ENCODE measurements at places on chromosomes 6 and 20. TPM values are rescaled to one million over a fixed set of nuclear protein-coding genes. Genes with fewer than 3 reads are reported as not detected.

DNA sequence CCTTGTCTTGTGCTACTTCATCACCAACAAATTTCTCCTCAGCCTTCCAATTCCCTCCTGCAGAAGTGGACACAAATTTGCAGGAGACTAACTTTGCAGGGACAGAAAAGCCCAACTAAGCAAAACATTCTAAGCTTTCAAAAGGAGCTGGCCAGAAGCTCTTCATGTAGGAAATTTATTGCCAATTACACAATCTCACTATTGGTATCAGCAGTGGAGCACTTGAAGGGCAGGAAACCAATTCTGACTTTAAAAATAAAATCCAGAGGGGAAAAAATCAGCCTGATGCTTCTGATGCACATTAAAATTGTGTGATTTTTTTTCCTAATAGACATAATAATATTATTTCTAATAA, 193.3 kb downstream of the LY86 start:
- H3K4me3 ChIP-seq: no peak overlapping the region
- peaks cover 4% of the 10 kb centered on the region for H3K27me3 ChIP-seq
- no peak for DNase-seq
- no peak overlapping the region for H3K27ac ChIP-seq
- H3K36me3 ChIP-seq: no peaks in the 10 kb centered on the region
- H3K4me1 ChIP-seq: no peaks in the 10 kb centered on the region

EPHA7 gene
- polyA plus RNA-seq: not detected

GRCh38 chr6:90326404-90327057, 29.9 kb upstream of the BACH2 start:
- no peaks in the 10 kb centered on the region for H3K27me3 ChIP-seq
- no peak overlapping the region for H3K27ac ChIP-seq
- no peaks in the 10 kb centered on the region for H3K36me3 ChIP-seq

- H3K36me3 ChIP-seq: no peaks in the 10 kb centered on the region
- DNase-seq: no peak
- peaks cover 11% of the 10 kb centered on the region for H3K4me1 ChIP-seq
- no peak overlapping the region for H3K4me3 ChIP-seq
Measured at GRCh38 chr6:33836806-33837469, 33.1 kb upstream of the MLN start.

DNA sequence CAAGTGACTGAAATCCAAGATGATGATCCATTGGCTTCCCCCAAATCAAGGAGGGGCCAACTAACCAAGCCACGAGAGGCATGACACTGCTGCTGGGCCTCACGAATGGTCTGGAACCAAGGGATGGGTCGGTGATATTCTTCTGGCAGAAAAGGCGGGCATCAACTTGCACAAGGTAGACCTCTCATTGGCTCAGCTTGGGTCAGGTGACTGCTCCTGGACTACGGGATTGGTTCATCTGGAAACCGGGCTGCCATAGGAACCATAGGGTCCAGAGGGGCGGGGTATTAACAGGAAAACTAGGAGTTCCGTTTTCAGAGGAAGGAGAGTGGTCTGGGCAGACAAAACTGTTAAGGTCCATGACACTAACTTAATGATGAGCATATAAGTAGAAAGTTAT, 100.9 kb downstream of the TFAP2C start:
- H3K36me3 ChIP-seq: no peaks in the 10 kb centered on the region
- no peak overlapping the region for H3K4me3 ChIP-seq

MMP24 gene
- 0.06 TPM for polyA plus RNA-seq

DNA sequence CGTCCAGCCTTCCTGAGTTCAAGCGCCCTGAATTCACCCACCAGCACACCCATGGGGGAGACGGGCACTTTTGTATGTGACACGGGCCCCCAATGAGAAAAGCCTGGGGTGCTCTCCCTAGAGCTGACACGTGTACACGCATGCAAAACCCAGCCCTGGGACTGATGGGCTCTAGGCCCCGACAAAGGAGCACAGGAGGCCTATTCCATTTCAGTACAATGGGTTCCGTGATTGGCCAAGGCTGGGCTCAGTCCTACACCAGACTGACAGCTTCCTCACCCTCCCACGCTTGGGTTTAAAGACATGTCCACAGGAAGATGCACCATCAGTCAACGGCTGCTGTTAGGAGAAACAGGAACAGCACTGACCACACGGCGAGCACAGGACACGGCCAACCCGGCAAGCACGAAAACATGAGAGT, 8.8 kb downstream of the ZBTB46 start:
- DNase-seq: no peak
- H3K4me3 ChIP-seq: no peak overlapping the region
- H3K4me1 ChIP-seq: no peaks in the 10 kb centered on the region
- H3K27me3 ChIP-seq: peaks cover 2% of the 10 kb centered on the region
- H3K27ac ChIP-seq: no peak overlapping the region

DNA sequence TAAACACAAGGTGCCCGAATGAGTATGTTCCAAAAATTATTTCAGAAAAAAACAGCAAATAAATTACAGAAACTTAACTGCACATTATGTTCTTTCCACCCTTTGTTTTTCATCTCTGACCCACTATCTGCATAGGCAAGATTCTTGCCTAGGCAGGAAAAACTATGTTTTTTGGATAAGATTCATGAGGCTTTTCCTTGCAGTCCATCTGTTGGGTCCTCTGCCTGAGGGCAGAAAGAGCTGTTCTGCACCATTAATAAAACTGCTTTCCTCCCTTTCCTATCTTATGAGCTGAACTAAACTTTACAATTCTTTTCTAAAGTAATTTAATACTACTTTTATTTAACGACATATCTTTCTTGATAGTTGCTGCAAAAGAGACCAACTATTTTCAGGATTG, 21.1 kb downstream of the ENPP1 start:
- H3K4me3 ChIP-seq: no peak overlapping the region
- no peak for DNase-seq
- H3K27ac ChIP-seq: no peak overlapping the region
- H3K36me3 ChIP-seq: no peaks in the 10 kb centered on the region
- no peaks in the 10 kb centered on the region for H3K4me1 ChIP-seq

DNAAF9 gene
- 0.26 TPM for polyA plus RNA-seq

GRCh38 chr6:16741112-16742016, 19.9 kb downstream of the ATXN1 start:
- peak overlapping the region; percentile 84 for H3K27ac ChIP-seq
- H3K4me3 ChIP-seq: no peak overlapping the region
- H3K4me1 ChIP-seq: peaks cover 59% of the 10 kb centered on the region
- no peaks in the 10 kb centered on the region for H3K27me3 ChIP-seq

DNA sequence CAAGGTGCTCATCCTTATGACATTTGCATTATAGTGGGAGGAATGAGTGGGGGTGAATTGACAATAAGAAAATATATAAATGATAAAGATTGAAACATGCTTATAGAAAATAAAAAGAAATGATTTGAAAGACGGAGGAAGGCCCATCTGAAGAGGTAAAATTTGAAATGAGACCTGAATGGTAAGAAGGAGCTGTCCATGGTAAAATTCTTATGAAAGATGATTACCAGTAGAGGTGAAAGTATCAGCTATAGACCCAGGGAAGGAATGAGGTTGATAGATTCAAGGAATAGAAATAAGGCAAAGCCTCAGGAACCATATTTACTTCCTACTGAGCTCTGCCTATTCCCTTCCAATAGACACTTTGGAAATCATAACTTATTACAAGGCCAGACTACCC, 149.7 kb downstream of the HTR1B start:
- DNase-seq: no peak
- no peaks in the 10 kb centered on the region for H3K27me3 ChIP-seq
- H3K4me1 ChIP-seq: no peaks in the 10 kb centered on the region
- H3K27ac ChIP-seq: no peak overlapping the region
- no peak overlapping the region for H3K4me3 ChIP-seq

DNA sequence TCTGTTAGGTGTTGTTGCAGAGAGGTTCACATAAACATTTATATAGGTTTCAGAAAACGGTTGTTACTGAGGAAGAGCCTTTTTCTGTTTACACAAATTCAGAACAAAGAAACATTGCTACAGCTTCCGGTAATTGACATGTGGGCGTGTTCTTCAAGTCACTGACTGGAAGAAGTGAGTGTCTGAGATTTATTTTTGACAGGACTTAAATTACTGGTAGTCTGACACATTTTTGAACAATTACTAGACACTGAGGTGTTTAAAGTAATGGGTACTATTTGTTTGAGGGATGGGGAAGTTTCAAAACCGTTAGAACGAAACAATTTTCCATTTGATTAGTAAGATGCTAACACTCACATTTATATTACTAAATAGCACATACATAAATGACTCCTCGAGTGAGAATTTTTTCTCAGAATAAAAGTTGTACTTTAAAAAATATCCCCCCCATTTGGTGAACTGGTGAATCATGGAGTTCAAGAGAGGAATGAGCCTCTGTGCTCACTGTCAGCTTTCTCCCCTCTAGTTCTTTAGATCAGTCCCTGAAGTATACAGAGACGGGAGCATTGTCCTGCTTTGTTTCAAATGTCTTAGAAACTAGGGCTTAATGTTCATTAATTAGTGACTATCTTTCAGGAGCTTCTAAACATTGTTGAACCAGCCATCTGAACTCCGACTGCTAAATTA, 98.7 kb downstream of the TSHZ2 start:
- peaks cover 19% of the 10 kb centered on the region for H3K27me3 ChIP-seq
- no peak overlapping the region for H3K27ac ChIP-seq
- H3K4me1 ChIP-seq: no peaks in the 10 kb centered on the region
- DNase-seq: no peak
- no peaks in the 10 kb centered on the region for H3K36me3 ChIP-seq

DNA sequence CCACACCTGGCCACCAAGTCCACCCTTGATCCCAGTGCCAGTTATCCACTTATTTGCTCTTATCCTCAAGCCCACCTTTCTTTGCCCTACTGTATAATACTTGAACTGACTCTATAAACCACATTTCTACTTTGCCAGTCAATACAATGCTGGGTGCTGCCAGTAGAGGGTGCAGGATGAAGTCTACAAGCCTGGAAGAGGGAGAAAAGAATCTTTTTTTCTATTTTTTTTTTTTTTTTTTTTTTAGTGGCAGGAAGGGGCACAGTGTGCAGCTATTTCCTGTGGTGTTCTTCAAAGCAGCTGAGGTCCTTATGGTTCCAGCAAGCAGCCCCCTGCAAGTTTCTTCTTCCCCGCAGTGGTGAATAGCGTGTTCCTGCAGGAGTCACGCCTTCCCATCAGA, 22.2 kb upstream of the GABRR1 start:
- peak; percentile 48 for DNase-seq
- peaks cover 9% of the 10 kb centered on the region for H3K27me3 ChIP-seq
- H3K36me3 ChIP-seq: no peaks in the 10 kb centered on the region

ENPP1 gene
- 2.5 TPM for polyA plus RNA-seq

DNA sequence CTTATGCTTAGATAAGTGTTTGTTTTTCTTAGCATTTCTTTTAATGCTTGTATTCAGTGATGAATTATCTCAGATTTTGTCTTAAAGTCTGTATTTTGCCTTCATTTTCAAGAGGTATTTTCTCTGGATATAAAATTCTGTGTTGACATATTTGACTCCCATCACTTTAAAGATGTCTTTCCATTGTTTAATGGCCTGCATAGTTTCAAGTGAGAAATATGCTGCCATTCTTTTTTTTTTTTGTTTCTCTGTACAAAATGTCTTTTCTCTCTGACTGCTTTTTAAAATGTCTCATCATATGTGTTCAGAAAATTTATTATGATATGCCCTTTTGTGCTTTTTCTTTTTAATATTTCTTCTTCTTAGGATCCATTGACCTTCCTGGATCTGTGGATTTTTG, 578.0 kb upstream of the NOX3 start:
- no peak overlapping the region for H3K27ac ChIP-seq
- DNase-seq: no peak
- no peak overlapping the region for H3K4me3 ChIP-seq
- no peaks in the 10 kb centered on the region for H3K4me1 ChIP-seq
- H3K36me3 ChIP-seq: no peaks in the 10 kb centered on the region
- no peaks in the 10 kb centered on the region for H3K27me3 ChIP-seq

DNA sequence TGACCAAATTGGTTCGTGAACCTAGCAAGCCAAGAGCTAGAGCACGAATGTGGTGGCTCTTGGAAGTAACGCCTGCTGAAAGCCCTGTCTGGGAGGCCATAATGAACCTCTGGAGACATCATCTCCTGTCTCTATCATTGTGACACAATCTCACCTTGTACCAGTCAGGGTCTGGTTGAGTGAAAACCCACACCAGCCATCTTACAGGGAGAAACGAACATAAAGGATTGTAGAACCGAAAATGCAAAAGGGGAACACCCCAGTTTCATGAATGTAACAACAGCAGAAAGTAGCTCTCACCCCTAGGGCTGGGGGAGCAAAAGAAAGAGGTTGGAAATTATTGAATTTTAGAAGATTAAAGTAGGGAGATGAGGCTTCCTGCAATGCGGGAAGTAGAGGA, 50.9 kb upstream of the TAB2 start:
- no peaks in the 10 kb centered on the region for H3K36me3 ChIP-seq
- DNase-seq: no peak
- peaks cover 5% of the 10 kb centered on the region for H3K4me1 ChIP-seq
- no peak overlapping the region for H3K27ac ChIP-seq

CCN2 gene
- polyA plus RNA-seq: not detected

ACTL10 gene
- polyA plus RNA-seq: 3.9 TPM

POPDC3 gene
- polyA plus RNA-seq: not detected

FAM217A gene
- polyA plus RNA-seq: not detected

- H3K27me3 ChIP-seq: no peaks in the 10 kb centered on the region
- peak; percentile 51 for DNase-seq
- H3K36me3 ChIP-seq: peaks cover 13% of the 10 kb centered on the region
- H3K4me1 ChIP-seq: peaks cover 50% of the 10 kb centered on the region
- peak within 1 kb of the TSS; percentile 97 for H3K27ac ChIP-seq
Measured at GRCh38 chr20:56411759-56412472, at the start of gene CASS4. Gene CASS4, plus strand, starts transcription at chr20:56412260. Its CDS starts 199 bp downstream, at chr20:56412459.

DNA sequence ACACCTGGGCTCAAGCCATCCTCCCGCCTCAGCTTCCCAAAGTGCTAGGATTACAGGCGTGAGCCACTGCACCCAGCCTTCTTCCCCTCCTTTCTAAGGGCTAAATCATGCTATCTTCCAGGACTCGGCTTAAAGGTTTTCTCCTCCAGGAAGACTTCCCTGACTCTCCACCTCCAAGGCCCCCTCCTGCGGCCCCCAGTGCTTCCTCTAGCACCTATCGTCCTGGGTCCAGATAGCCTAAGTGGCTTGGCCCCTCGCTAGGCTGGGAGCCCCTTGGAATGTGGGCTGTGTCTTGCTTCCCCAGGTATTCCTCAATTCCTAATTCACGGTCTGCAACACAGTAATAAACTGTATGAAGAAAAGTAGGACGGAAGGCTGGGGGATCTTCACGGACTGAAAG, 36.7 kb downstream of the PIM1 start:
- H3K4me1 ChIP-seq: peaks cover 87% of the 10 kb centered on the region
- H3K27ac ChIP-seq: peak overlapping the region; percentile 60
- no peak overlapping the region for H3K4me3 ChIP-seq
- H3K27me3 ChIP-seq: no peaks in the 10 kb centered on the region
- DNase-seq: no peak
- H3K36me3 ChIP-seq: no peaks in the 10 kb centered on the region

- H3K36me3 ChIP-seq: peaks cover 3% of the 10 kb centered on the region
- H3K4me3 ChIP-seq: peak overlapping the region; percentile 35
- H3K27me3 ChIP-seq: peaks cover 2% of the 10 kb centered on the region
- no peak for DNase-seq
Measured at GRCh38 chr6:137271245-137272183, 52.3 kb upstream of the IFNGR1 start.

- peaks cover 17% of the 10 kb centered on the region for H3K4me1 ChIP-seq
- peak overlapping the region; percentile 27 for H3K4me3 ChIP-seq
- H3K27ac ChIP-seq: peak overlapping the region; percentile 76
Measured at GRCh38 chr20:41329435-41330342, 10.9 kb upstream of the LPIN3 start.
